ENCODE measurements at places on chromosomes 5 and 9.

- no peak for DNase-seq
Measured at GRCh38 chr5:43117092-43117491, 3.6 kb upstream of the ZNF131 start.

DNA sequence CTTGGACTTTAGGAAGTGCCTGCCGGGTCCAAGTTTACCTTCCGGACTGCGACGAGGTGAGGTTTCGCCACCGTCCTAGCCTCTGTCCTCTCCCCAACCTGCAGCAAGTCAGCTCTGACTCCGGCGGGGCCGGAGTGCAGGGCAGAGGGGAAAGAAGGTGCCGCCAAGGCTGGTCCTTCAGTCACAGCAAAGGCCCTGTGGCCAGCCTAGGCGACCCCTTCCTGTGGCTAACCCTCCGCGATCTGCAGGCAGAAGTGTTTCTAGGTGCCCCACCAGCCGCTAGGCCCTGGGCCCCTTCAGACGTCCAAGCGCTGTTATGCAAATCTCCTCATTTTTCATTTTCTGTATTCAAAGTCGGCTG lies 11.1 kb upstream of the NKX2-5 start:
- DNase-seq, result no peak

- no peak for DNase-seq
Measured at GRCh38 chr9:92941861-92942260, 5.5 kb upstream of the FGD3 start.

DNA sequence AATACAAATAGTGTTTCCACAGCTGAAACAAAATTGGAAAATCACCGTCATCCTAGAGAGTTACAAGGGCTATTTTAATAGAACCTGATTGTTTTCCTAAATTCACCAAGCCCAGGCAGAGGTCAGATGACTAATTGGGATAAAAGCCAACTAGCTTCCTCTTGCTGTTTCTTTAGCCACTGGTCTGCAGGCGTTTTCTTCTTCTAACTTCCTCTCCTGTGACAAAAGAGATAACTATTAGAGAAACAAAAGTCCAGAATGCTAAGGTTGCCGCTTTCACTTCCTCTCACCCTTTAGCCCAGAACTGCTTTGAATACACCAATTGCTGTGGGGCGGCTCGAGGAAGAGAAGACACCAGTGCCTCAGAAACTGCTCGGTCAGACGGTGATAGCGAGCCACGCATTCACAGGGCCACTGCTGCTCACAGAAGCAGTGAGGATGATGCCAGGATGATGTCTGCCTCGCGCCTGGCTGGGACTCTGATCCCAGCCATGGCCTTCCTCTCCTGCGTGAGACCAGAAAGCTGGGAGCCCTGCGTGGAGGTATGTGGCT lies at the start of gene TLR4:
Gene TLR4 (plus strand): TSS at position 380 of the 552 bp plus-strand sequence. CDS start 70 bp downstream, at position 450.
- DNase-seq, result no peak

DNA sequence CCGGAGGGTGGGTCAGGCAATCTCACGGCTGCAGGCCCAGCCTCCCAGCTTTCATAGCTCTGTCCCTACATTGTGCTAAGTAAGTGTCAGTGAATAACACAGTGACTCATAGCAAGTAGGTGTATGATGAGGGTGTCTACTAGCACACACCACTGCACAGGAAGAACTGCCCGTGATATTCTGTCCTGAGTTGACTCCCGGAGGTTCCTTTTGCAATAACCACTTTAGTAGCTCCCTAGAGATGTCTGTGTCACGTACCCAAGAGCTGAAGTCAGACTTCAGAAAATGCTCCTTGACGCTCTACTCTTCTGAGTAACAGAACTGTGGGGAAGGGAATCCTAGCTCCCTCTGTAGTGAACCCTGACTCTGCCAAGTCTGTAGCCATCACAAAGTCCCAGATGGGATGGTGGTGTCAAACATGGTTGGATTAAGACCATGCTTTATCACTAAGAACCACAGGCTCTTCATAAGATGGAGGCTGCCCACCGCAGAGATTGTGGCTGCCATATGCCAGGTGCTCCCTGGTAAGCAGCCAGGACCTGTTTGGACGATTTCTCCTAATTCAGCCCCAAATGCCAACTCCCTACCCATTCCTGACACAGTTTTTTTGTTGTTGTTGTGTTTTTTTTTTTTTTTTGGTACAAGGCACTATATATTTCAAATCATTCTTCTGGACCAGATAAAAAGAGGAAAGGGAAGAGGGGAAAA lies 352.6 kb upstream of the PANK3 start:
- DNase-seq, result no peak

GRCh38 chr5:20030125-20030524 lies 42.1 kb upstream of the CDH18 start:
- no peak for DNase-seq

DNA sequence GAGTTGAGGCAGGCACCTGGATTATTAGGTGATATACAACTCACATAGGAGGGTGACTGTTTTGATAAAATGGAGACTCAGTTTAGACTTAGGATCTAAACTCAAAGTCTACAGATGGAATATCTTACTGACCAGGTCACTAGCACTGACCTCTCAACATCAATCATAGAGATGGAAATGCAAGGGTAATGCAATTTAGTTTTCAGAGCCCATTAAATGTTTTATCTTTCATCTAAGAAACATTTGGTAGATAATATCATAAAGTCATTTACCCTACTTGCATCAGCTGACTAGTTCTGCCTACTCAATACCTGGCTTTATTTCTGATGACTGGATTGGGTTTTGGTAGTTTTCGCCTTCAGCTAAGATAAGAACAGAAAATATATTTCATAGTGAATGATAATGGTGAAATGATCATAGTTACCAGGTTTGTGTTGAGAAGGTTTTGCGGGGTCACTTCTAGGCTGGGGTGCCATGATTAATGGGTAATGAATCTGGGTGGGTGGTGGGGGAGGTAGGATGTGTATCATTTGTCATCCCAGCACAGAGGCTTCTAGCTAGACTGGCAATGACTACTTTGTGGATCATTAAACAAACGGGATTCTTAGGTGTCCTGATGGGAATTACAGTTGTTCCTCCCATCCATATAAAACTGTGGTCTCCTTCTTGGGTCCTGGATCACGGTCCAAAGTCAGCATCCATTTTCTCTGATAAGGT lies 173.4 kb downstream of the PPP2R2B start:
- no peak for DNase-seq

DNA sequence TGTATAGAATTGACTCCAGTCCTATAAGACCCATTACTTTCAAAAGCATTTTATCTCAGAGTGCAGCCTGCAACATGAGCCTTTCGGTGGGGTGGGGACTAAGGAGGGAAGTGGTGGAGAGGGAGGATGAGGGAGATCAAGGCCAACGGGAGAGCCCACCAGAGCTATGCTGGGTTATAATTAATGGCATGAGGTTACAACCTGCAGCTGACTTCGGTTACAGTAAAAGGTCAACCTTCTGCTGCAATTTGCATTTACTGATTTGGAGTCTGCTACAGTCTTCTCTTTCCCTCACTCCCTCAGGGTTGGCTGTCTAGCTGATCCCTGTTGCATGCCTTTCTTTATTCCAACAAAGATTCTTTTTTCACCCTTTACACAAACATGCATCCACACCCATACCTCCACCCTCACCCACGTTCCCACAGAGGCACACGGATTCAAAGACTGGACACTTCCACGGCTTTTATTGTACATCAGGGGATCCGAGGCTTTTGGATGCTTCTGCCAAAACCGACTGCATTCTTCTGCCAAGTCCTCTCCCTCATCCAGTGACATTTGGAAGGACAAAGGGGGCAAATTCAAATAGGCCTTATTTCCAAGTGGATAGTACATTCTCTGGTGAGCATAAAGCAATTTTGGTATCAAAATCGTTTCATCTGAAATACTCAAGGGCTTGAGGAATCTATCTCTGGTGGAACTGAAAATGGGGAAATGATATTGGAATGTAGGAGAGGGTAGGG lies 381.2 kb downstream of the NFIB start:
- no peak for DNase-seq

DNA sequence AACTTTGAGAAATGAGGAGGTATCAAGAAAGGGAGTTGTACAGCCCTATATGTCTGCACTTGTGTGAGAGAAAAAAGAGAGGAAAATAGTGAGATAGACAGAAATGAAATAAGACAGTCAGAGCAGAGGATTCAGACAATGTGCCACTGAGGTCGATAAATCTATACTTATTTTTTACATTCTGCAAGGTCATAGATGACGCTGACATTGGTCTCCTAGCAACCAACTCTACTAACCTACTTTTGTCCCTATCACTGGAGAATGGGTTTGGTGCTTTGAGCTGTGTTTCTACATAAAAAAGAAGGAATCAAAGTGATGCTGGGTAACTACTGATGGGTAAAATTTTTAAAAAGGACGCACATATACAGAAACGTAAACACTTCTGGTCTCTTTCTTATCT lies 573.3 kb upstream of the RORB start:
- DNase-seq, result no peak

DNA sequence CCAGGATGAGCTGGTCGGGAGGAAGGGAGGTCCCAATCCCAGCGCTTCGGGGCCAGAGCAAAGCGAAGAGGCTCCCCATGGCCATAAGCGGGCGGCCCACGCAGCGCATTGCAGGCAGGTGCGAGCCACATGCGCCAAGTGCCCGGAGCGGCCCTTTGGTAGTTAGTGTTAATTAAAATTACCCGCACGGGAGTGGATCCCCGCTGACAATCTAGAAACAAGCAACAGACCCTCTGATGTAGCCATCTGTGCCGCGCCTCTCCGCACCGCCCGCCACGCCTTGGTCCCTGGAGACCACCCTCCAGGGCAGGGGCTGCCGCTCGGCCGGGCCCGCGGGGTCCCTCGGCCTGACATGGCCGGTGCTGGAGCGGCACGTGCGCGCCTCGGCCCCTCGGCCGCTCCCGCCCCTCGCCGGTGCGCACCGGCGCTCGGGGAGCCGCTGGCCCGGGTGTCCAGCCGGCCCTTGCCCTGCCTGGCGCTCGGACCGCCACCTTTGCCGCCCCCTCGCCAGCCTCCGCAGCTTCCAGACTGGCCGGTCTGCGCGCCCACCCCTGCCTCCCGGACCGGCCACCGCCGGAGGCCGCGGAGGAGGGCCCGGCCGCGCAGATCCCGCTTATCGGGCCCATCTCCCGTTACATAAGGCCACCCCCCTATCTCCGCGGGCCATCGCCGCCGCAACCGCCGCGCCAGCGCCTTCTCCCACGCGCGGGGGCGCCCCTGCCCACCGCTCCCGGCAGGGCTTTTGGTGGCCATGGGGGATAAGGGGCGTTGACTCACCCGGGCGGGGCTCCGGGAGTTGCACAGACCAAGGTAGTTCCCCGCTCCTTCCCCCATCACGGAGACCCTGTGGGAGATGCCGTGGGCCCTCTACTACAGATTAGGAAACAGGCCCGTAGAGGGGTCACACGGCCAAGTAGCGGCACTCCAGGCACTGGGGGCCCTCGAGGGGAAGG lies 1.9 kb upstream of the IL13 start:
- no peak for DNase-seq

DNA sequence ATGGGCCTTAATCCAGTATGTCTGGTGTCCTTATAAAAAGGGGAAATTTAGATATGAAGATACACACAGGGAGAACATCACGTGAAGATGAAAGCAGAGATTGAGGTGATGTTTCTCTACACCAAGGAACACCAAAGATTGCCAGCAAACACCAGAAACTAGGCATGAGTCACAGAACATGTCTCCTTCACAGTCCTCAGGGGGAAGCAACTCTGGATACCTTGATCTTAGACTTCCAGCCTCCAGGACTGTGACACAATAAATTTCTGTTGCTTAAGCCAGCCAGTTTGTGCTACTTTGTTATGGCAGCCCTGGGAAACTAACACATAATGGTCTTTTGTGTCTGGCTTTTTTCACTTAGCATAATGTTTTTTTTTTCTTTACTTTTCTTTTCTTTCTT lies 41.2 kb upstream of the STRBP start:
- no peak for DNase-seq

- no peak for DNase-seq
Measured at GRCh38 chr9:98234245-98234825, 21.1 kb downstream of the TBC1D2 start.

DNA sequence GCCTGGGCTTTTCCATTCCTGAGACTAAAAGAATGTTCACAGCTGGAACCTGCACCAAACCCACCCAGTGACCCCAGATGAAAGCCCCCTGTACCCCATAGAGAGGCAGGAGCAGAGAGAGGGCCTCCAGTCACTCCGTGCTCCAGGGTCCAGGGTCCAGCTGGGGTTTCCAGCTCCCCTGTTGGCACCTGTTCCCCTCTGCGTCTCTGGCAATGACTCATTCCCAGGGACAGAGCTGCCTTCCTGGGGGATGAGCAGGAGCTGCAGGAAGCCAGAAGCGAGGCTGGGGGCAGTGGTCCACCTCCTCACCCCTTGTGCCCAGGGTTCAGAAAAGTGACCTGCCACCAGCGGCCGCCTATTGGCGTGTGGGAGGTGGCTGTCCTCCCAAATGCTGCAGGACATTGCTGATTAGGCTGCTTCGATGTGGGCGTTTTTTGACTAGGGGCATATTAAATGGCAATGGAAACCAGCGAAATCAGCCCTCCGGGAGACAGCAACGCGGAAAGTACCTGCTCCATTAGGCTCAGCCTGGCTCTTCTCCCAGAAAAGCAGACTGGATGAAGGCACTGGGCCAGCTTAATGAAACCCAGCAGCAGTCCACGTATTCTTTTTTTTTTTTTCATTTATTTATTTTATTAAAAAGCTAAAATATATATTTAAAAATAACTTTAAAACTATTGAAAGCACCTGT lies 97.4 kb downstream of the DAP start:
- DNase-seq, result no peak

DNA sequence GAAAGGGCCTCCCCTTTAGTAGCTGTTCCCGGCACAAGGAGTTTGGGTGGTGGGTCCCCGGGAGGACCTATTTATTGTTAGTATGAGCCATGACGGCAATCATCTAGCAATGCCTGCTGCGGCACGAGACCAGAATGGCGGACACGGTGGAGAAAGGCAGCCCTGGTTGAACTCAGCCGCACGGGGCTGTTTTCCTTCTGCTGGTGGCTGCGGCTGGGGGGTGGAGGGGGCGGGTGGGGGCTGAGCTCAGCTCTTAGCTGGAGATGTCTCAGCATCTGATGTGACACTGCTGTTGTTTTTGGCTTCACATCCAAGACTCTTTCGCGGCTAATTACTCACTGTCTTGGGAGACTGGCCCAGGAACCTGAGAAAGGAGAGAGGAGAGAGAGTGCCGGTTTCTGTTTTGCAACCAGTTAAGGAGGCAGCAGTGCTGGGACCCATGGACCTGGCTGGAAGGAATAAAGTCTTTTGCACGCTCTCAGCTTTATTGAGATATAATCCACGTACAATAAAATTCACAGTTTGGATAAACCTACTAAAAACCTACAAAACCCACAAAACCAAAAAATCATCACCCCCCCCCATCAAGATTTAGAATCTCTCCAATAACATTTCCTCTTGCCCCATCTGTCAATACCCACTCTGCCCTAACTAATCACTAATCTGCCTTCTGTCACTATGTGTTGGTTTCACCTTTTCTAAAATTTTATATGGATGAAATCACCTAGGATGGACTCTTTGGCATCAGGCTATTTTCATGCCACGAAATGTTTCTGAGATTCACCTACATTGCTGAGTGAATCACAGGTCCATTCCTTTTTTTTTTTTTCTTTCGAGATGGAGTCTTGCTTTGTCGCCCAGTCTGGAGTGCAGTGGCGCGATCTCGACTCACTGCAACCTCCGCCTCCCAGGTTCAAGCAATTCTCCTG lies 81.8 kb upstream of the NEURL1B start:
- no peak for DNase-seq

GRCh38 chr9:124216474-124217176 lies 41.1 kb upstream of the NEK6 start:
- DNase-seq, result no peak

- no peak for DNase-seq
Measured at GRCh38 chr9:107460153-107461023, 29.2 kb downstream of the KLF4 start.

- no peak for DNase-seq
Measured at GRCh38 chr9:131554087-131554842, 8.9 kb downstream of the PRRT1B start.

GRCh38 chr9:15843931-15844330 lies 291.1 kb downstream of the CCDC171 start:
- no peak for DNase-seq

GRCh38 chr9:33778700-33779351 lies 16.5 kb upstream of the PRSS3 start:
- DNase-seq, result no peak
